Breast epithelium (tissue), 4 donors: ENCODE measurements at places on chromosomes 12 and 14. TPM values are rescaled to one million over a fixed set of nuclear protein-coding genes. Genes with fewer than 3 reads are reported as not detected.

DNA sequence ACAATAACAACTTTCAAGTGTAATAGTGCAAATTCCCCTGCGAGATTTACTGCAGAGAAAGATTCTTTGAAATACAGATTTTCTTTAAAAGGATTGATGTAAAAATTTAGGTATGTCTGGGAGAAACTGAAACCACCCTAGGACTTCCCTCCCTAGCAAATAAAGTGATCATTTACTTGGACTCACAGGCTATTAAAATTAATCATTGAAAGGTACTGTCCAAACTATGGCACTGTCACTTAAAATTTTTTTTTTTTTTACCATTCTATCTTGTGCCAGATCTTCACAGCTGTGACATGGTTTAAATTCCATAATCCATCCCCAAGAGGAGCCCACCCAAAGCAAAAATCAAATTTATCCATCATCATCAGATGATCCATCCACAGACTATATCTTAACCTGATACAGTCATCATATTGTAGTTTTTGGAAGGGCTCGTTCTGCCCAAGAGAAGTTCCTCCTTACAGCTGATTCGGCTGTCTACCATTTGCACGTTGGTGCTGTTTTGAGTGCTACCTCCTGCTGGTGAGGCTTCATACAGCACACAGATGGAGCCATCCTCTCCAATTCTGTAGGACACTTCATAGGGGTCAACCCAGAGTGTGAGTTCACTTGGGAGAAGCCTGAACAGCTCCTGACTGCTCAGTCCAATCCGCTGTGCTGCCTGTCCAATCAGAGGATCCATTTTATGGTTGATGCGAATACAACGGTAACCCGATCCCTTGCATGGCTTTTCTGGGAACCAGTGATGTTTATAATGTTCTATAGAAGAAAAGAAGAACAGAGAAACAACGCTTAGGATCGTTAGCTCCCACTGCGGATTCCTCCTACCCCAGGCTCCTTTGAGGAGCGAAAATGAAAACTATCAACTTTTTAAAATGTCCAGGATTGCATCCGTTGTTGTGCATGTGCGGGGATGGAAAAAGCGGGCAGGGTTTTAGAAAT, 1.7 kb downstream of the BTG1 start:
- peak overlapping the region; percentile 96 for H3K27ac ChIP-seq
- peaks cover 4% of the 10 kb centered on the region for H3K4me1 ChIP-seq
- no peaks in the 10 kb centered on the region for H3K27me3 ChIP-seq

GRCh38 chr14:88481794-88482193, 73.0 kb downstream of the PTPN21 start:
- H3K4me1 ChIP-seq = no peaks in the 10 kb centered on the region
- H3K4me3 ChIP-seq = no peak overlapping the region

DNA sequence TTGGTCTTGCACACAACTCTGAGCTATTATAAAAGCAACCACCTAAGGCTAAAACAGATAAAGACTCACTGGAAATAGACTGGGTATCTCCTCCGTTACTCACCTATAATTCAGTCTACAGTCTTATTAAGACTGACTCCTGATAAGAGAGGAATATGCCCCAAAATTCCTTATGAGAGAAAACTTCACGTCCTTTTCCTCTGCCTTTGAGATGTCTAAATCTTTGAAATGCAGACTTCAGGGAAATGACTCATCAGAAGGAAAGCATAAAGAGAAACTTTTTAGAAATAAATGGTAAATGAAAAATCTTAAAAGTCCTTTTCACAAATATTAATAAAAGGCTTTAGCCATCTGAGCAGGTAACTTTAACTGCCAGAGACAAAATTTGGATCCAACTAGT, 187.5 kb upstream of the RTL1 start:
- DNase-seq = no peak
- no peaks in the 10 kb centered on the region for H3K36me3 ChIP-seq
- H3K27ac ChIP-seq = no peak overlapping the region
- no peaks in the 10 kb centered on the region for H3K27me3 ChIP-seq
- H3K4me3 ChIP-seq = no peak overlapping the region

- no peaks in the 10 kb centered on the region for H3K36me3 ChIP-seq
- DNase-seq = no peak
- no peaks in the 10 kb centered on the region for H3K27me3 ChIP-seq
- H3K27ac ChIP-seq = peak overlapping the region; percentile 50
- no peaks in the 10 kb centered on the region for H3K4me1 ChIP-seq
Measured at GRCh38 chr12:12804011-12804410, 9.1 kb upstream of the DDX47 start.

DNA sequence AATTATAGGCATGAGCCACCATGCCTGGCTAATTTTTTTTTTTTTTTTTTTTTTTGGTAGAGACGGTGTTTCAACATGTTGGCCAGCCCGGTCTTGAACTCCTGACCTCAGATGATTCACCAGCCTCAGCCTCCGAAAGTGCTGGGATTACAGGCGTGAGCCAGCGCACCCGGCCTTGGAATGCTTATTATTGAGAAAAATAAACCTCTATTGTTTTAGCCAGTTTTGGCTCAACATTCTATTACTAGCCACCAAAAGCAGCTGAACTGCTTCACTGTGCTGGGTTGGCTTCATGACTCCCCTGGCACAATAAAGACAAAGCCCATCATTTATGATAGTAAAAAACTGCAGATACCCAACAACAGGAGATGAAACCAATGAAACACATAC, 93.5 kb upstream of the CEP83 start:
- DNase-seq = peak; percentile 24
- no peak overlapping the region for H3K4me3 ChIP-seq
- H3K27ac ChIP-seq = no peak overlapping the region
- H3K27me3 ChIP-seq = no peaks in the 10 kb centered on the region
- no peaks in the 10 kb centered on the region for H3K4me1 ChIP-seq

GRCh38 chr12:85423947-85424346, 143.9 kb downstream of the ALX1 start:
- DNase-seq = no peak
- no peaks in the 10 kb centered on the region for H3K27me3 ChIP-seq
- H3K4me3 ChIP-seq = no peak overlapping the region
- no peak overlapping the region for H3K27ac ChIP-seq
- H3K36me3 ChIP-seq = no peaks in the 10 kb centered on the region

DNA sequence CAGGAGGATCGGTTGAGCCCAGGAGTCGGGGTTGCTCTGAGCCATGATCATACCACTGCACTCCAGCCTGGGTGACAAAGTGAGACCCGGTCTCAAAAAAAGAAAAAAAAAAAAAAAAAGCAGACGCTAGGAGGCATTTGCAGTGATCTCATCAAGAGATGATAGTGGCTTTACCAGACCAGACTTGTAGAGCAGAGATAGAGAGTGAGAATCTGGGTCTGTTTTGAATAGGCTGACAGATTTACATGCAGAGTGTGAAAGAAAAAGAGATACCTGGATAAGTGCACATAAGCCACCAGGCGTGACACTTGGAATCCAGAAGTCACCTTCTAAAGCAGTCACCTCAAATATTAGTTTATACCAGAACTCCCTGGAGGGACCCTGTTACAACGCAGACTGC, 21.1 kb upstream of the FLRT2 start:
- no peak overlapping the region for H3K27ac ChIP-seq
- H3K4me3 ChIP-seq = no peak overlapping the region
- H3K27me3 ChIP-seq = no peaks in the 10 kb centered on the region

DNA sequence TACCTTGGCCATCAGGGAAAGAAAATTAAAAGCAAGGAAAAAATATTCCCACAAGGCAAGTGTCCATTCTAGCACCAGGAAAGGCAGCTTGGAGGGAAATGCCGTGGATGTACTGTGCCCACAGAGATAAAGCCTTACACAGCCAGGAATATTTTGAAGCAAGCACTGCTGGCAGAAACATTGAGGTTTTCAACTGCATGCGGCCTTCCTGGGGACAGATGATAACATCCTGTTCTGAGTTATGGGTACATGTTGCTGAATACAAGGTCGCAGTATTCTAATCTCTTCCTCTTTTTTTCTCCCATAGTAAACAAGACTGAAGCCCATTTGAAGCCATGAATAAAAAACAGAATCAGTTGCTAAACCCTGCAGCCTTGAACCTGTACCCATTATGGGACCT, 197.1 kb downstream of the BTG1 start:
- H3K4me3 ChIP-seq = no peak overlapping the region
- DNase-seq = no peak
- H3K4me1 ChIP-seq = no peaks in the 10 kb centered on the region

- H3K27me3 ChIP-seq = no peaks in the 10 kb centered on the region
- peaks cover 3% of the 10 kb centered on the region for H3K4me1 ChIP-seq
- peak overlapping the region; percentile 19 for H3K4me3 ChIP-seq
- H3K27ac ChIP-seq = peak overlapping the region; percentile 81
Measured at GRCh38 chr14:89428546-89429198, 11.6 kb upstream of the FOXN3 start.

GRCh38 chr14:91392623-91393303, 24.9 kb downstream of the CCDC88C start:
- H3K27me3 ChIP-seq = no peaks in the 10 kb centered on the region
- no peaks in the 10 kb centered on the region for H3K4me1 ChIP-seq
- H3K36me3 ChIP-seq = no peaks in the 10 kb centered on the region
- DNase-seq = no peak

DNA sequence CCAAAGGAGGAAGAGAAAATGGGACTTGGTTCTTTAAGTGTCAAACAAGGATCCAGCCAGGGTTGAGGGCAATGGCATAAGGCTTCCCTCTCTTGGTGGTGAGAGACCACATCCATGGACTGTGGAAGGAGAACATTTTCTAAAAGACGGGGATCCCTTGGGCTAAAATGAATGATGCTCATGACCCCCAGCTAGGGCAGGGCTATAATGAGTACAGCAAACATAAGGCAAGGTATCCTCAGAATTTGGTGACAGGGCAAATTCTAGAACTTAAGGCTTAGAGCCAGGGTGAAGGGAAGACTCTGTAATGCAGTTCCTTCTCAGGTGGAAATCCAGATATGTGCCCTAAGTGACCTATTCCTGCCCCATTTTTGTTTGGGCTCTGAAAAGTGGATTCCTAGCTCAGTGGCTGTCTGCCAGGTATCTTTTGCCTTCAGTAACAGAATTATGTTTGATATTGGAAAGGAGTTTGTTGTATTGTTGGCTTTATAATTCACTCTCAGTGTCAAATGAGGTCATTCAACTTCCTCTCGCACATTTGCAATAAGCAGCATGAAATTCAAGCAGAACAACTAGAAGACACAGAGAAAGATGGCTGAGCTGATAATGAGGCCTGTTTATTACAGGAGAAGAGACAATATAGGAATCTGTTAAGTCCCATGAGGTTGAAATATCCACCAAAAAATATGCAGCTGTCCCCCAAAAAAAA, 76.8 kb downstream of the DAD1 start:
- H3K36me3 ChIP-seq = no peaks in the 10 kb centered on the region
- H3K27me3 ChIP-seq = no peaks in the 10 kb centered on the region
- no peak for DNase-seq
- peaks cover 14% of the 10 kb centered on the region for H3K4me1 ChIP-seq
- no peak overlapping the region for H3K4me3 ChIP-seq
- peak overlapping the region; percentile 81 for H3K27ac ChIP-seq

DNA sequence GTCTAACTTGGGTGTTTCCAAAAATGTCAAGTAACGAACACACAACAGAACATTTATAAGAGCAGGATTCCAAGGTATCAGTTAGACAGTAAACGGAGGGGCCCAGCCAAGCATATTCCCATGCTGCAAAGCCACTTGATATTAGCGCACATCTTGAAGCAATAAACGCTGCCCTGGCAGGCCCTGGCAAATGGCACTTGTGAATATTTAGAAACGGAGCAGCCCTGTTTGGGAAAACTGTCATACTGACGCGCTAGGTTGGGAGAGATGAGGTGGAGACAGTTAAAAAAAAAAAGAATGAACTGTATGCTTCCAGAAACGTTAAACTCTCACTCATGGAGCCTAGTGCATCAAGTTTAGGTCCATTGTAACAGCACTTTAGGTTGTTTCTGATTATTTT, 9.3 kb downstream of the DGLUCY start:
- H3K4me3 ChIP-seq = no peak overlapping the region
- no peaks in the 10 kb centered on the region for H3K36me3 ChIP-seq
- no peak for DNase-seq
- H3K27ac ChIP-seq = no peak overlapping the region
- no peaks in the 10 kb centered on the region for H3K27me3 ChIP-seq

DNA sequence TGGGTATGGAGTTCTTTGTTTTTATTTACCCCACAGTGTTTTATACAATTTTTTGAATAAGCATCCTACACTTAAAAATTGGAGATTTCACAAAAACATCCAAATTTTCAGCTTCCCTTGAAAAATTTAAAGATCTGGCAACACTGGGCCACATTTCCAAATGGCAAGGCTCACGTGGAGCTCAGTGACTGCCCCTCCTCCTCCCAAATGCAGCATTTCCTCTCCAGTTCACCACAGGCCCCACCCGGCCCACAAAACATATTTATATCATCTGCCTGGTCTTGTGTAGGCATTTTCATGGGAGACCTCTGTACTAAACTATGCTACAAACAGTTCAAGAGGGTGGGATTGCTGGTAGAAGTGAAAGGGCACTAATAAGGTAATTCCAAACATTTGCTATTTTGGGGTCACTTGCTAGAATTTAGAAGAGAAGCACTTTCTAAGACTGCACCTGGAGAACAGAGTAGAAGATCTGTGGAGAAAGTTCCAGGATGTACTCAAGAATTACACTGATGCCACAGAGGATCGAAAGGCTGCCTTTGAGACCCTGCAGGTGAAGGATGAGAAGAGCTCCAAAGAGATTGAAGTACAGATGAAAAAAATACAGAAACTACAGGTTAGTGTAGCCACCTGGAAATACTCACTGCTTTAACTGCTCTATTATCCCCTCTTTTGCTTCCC, 7.3 kb downstream of the FKBP11 start:
- H3K27me3 ChIP-seq = no peaks in the 10 kb centered on the region
- no peak for DNase-seq
- H3K4me1 ChIP-seq = no peaks in the 10 kb centered on the region
- no peaks in the 10 kb centered on the region for H3K36me3 ChIP-seq
- H3K27ac ChIP-seq = no peak overlapping the region
- H3K4me3 ChIP-seq = no peak overlapping the region

GRCh38 chr14:101600891-101601605, 39.8 kb downstream of the DIO3 start:
- no peaks in the 10 kb centered on the region for H3K4me1 ChIP-seq
- peak; percentile 36 for DNase-seq
- H3K27ac ChIP-seq = no peak overlapping the region
- no peak overlapping the region for H3K4me3 ChIP-seq
- H3K36me3 ChIP-seq = no peaks in the 10 kb centered on the region

DNA sequence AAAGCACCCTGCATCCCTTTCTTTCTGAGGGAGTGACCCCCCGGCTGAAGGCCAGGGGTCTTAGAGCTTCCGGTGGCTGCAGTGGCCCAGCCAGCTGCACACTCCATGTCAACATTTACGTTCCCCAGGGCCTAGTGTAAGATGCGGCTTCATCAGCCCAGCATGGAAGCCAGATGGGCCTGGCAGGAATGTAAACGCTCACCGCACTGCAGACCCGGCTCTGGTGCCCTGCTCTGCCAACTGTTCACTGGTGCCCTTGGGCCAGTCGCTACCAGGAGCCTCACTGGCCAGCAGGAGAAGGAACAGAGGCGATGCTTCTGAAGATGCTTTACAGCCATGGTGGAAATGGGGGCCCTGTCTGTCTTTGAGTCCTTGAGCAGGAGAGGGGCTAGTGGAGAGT, 8.6 kb upstream of the TMEM119 start:
- no peak for DNase-seq
- no peaks in the 10 kb centered on the region for H3K4me1 ChIP-seq
- H3K4me3 ChIP-seq = no peak overlapping the region
- no peaks in the 10 kb centered on the region for H3K36me3 ChIP-seq
- no peaks in the 10 kb centered on the region for H3K27me3 ChIP-seq

CACNA1C gene
- total RNA-seq = 2.6 TPM

GSC gene
- 9.8 TPM for total RNA-seq

SMOC1 gene
- total RNA-seq = 32.6 TPM

MOAP1 gene
- total RNA-seq = 31.1 TPM

GUCY2C gene
- total RNA-seq = 1.3 TPM

SH2B3 gene
- 27.4 TPM for total RNA-seq

ATP5F1B gene
- total RNA-seq = 328 TPM

GPR65 gene
- total RNA-seq = 1.1 TPM

RPL10L gene
- total RNA-seq = not detected
